RKO (cell line): ENCODE measurements at places on chromosomes 12 and 14.

GRCh38 chr12:131986910-131987309 lies 37.2 kb downstream of the EP400 start:
- no peak for DNase-seq

- no peak for DNase-seq
Observed at GRCh38 chr12:128133321-128134073, 133.5 kb upstream of the TMEM132C start.

DNA sequence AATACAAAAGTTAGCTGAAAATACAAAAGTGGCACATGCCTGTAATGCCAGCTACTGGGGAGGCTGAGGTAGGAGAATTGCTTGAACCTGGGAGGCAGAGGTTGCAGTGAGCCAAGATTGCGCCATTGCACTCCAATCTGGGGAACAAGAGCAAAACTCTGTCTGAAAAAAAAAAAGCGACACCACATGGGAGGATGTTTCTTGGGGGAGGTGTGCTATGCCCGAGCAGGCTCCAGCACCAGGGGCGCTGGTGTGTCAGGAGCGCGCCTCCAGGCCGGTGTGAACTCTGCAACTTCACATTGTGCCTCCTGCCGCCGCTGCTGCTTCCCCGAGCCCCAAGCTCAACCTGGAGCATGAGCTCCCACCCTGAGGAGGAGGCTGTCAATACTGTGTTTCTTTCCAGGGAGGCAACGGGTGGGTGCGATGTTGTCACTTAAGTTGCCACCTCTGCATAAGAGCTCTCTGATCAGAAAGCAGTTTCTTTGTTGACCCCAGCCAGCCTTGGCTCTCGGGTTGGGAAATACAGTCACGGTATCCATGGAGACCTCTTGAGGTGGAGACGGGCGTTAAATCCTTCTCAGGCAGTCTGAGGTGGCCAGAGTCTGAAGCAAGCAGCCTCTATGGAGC lies 18.9 kb downstream of the DEGS2 start:
- no peak for DNase-seq

DNA sequence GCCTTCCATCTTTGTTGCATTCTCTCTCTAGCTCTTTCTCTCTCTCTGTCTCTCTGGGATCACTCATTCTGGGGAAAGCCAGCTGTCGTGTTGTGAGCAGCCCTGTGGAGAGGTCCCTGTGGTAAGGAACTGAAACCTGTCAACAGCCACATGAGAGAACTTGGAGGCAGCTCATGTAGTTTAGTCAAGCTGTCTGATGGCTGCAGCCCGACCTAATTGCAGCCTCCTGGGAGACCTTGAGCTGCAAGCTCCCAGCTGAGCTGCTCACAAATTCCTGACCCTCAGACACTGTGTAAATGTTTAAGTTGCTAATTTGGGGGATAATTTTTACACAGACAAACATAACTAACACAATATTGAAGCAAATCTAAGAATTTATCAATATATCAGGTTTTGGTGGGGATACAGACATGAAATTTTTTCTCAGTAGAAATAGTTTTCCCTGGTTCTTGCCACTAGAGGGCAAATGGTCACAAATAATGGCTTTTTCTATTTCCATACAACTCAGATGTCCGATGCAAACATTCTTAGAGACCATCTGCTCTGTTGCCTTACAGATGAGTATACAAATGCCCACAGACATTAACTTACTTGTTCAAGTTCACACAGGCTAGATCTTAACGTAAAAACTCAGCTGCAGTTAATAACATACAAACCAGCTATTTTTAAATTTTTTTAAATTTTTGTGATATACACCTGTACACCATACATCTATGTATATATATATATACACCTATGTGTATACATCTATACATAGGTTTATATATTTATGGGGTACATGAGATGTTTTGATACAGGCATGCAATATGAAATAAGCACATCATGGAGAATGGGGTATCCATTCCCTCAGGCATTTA lies 15.5 kb upstream of the KRR1 start:
- DNase-seq: peak; percentile 87

DNA sequence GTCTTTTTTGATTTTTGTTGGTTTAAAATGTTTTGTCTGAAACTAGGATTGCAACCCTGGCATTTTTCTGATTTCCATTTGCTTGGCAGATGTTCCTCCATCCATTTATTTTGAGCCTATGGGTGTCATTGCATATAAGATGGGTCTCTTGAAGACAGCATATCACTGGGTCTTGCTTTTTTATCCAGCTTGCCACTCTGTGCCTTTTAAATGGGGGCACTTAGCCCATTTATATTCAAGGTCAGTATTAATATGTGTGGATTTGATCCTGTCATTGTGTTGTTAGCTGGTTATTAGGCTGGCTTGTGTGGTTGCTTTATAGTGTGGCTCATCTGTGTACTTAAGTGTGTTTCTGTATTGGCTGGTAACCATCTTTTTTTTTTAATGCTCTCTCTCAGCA lies 139.6 kb downstream of the CEP83 start:
- no peak for DNase-seq

DNA sequence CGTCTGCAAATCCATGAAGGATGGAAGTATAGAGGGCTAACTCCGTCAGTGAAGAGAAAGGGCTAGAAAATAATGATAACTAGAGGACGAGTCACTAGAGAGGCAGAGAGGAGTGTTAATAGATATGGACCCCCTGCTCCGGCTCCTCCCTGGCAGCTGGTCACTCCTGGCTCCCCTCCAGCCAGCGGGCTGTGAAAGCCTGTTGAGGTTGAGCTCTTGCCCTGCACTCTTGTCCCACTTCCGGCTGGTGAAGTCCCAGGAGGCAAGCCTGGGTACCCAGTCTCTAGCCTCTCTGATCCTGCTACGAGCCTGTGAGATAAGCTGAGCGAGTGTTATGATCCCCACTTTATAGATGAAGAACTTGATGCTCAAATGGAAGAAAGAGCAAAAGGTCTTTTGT lies 90.3 kb downstream of the RFX4 start:
- no peak for DNase-seq

DNA sequence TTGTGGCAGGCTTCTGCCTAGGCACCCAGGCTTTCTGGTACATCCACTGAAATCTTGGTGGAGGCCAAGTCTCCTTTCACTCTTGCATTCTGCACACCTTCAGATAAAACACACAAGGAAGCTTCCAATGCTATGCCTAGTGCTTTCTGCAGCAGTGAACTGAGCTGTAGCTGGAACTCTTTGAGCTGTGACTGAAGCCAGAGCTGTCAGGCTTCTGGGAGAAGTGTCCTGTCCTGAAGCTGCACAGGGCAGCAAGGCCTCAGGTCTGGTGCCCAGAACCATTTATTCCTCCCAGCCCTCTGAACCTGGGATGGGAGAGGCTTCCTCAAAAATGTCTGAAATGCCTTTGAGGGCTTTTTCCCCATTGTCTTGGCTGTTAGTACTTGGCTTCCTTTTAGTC lies 941.7 kb downstream of the LRFN5 start:
- no peak for DNase-seq

GRCh38 chr14:52992236-52992870 lies 41.5 kb upstream of the FERMT2 start:
- DNase-seq: no peak
